ENCODE measurements at places on chromosomes 2 and 18. TPM values are rescaled to one million over a fixed set of nuclear protein-coding genes. Genes with fewer than 3 reads are reported as not detected.

AQP12A gene
- not detected for total RNA-seq

RBKS gene
- total RNA-seq: 6.8 TPM

RAPGEF4 gene
- not detected for total RNA-seq

STPG4 gene
- 6.5 TPM for total RNA-seq

DNAJC5G gene
- not detected for total RNA-seq

PRKAG3 gene
- not detected for total RNA-seq

C2orf81 gene
- total RNA-seq: 9.8 TPM

NDC80 gene
- 71.7 TPM for total RNA-seq

CRACDL gene
- 29.6 TPM for total RNA-seq

REG3A gene
- not detected for total RNA-seq

MC2R gene
- not detected for total RNA-seq

COL6A3 gene
- 0.57 TPM for total RNA-seq

LCLAT1 gene
- total RNA-seq: 35.7 TPM

FABP1 gene
- total RNA-seq: not detected

NOSTRIN gene
- 0.68 TPM for total RNA-seq

DUSP19 gene
- 6.2 TPM for total RNA-seq

KRTCAP3 gene
- total RNA-seq: 62.9 TPM

RAPH1 gene
- total RNA-seq: 16.8 TPM

GCG gene
- not detected for total RNA-seq

IL18RAP gene
- total RNA-seq: not detected

SLC11A1 gene
- 0.35 TPM for total RNA-seq

FKBP7 gene
- total RNA-seq: 3.8 TPM

PUM2 gene
- 99.3 TPM for total RNA-seq

BIRC6 gene
- 79.0 TPM for total RNA-seq

SLC9A4 gene
- total RNA-seq: 0.85 TPM
